Erythroblast (primary cell): ENCODE measurements at places on chromosomes 4 and X.
A peak's percentile ranks its signal among the peaks of the same experiment; 100 is the strongest.

DNA sequence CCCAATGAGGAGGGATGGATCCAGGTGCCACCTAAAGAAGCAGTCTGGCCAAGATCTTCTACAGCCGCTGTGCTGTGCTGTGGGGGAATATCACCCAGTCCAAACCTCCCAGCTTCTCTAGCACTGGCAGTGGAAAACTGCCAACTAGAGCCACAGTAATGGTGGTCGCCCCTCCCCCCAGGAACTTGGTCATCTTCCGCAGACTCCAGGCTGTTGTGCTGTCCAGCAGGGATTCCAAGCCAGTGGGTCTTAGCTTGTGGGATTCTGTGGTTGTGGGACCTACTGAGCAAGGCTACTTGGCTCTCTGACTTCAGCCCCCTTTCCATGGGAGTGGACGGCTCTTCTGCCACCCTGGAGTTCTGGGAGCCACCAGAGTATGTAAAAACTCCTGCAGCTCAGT, 18.2 kb downstream of the GPRASP1 start:
- no peak for DNase-seq

DNA sequence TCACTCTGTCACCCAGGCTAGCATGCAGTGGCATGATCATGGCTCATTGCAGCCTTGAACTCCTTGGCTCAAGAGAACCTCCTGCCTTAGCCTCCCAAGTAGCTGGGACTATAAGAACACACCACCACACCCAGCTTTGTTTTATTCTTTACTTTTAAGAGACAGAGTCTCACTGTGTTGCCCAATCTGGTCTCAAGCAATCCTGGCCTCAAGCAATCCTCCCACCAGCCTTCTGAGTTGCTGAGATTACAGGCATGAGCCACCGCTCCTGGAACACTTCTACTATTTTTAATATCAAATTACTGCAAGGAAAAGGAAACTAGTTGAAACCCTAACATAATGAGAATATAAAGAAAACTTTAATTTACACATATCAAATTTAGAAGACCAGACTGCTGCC, 85.4 kb downstream of the FAM13A start:
- DNase-seq: no peak

DNA sequence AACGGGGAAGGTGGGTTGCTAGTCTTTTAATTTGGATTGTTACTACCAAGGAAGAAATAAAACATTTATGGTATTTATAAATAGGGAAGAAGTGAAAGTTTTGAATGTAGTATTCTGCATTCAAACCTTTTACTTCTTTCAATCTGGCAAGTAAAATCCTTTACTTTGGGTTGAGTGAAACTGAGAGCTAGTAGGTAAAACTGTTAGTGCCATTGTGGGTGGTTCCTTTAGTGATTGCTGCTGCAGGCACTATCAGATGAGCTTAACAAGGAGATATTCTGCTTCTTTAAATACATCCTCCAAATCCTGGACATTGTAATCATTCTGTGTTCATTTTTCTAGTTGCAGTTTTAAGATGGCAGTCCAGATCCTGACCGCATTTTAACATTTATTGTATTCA, 650.9 kb upstream of the PCDH10 start:
- DNase-seq: no peak

- peak; percentile 22 for DNase-seq
Measured at GRCh38 chr4:38323141-38323641, 340.8 kb upstream of the KLF3 start.

- no peak for DNase-seq
Measured at GRCh38 chr4:153776601-153777000, 12.3 kb downstream of the SFRP2 start.

- DNase-seq: no peak
Measured at GRCh38 chr4:64144994-64145393, 264.3 kb downstream of the TECRL start.

DNA sequence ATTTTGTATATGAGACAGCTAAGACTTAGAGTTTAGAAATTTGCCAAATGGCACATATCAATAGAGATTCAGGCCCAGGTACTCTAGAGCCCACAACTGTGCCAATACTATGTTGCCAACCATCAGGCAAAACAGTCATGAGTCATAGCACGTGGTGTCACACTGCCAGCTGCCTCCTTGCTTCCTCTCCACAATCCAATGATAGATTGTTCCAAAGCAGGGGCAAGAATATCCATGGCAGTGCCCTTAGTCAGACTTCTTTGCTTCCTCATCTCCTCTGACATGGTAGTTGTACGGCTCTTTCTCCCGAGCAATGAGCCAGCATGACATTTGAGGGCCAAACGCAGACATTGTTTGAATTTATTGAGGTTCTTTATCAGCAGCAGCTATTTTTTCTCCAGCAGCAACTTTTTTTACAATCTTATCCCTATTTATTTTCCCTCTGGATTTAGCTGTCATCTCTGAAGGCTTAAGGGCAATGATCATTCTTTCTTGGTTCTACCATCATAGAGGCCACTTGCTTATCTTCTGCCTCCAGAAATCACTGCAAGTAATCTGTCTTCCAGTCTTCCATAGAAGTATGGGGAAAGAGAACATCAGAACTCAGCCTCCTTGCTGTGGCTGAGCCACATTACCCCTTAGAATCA, 169.7 kb downstream of the COL4A6 start:
- DNase-seq: no peak

- DNase-seq: no peak
Measured at GRCh38 chrX:69221239-69222102, 56.2 kb upstream of the PJA1 start.

GRCh38 chr4:9952415-9952950, 68.8 kb downstream of the SLC2A9 start:
- DNase-seq: no peak
